ENCODE measurements at places on chromosomes 4 and X.

GRCh38 chrX:9829308-9830267, 43.4 kb downstream of the SHROOM2 start:
- DNase-seq, result no peak

GRCh38 chr4:2510351-2511259, 25.8 kb upstream of the FAM193A start:
- no peak for DNase-seq

DNA sequence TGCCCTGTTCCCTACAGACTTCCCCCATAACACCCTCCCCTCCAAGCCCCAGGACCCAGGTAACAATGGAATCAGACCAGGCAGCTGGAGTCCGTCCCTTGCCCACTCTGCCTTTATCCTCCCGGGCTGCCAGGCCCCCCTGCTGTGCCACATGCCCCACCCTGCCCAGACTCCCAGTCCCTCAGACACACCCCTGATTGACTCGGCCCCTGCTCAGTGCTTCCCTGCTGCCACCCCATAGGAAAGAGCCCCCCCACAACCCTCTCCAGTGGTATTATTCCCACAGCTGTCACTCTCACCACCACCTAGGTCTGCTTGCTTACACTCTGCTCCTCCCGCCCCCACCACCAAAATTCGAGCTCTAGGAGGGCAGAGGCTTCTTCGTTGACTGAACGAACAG, 4.7 kb upstream of the NAA10 start:
- DNase-seq, result no peak

DNA sequence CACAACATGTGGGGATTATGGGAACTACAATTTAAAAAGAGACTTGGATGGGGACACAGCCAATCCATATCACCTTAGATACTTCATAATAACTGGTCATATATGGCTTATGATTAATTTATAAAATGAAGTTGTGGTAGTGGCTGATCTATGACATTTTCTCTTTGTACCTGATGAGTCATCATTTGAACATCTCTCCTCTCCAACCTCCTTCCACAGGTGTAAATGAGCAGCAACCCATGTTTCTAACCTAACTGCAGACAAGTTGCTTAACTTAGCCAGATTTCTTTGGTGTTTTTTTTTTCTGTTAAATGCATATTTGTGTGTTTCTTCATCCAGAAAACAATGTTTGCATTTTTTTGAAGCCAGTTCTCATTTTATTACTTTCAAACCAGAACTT, 42.6 kb downstream of the SPANXA2 start:
- DNase-seq, result no peak

DNA sequence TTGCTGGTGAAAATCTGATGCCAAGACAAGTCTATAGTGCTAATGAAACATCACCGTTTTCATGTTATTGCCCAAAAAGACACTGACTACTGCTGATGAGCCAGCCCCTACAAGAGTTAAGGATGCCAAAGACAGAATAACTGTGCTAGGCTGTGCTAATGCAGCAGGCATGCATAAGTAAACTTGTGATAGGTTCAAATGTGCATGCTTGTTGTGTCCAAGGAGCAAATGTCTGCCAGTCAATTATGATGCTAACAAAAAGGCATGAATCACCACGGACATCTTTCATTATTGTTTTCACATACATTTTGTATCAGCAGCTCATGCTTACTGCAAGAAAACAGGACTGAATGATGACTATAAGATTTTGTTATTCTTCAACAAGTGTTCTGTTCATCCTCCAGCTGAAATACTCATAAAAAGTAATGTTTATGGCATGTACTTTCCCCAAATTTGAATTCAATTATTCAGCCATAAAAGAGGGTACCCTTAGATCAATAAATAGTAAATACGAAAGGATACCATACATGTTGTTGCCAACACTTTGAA, 306.9 kb upstream of the ARSJ start:
- DNase-seq, result no peak

- peak; percentile 76 for DNase-seq
These were observed at the start of gene PRPS1 for GRCh38 chrX:107627838-107628661. Gene PRPS1 (plus strand): TSS chrX:107628510. CDS start chrX:107628629, 119 bp downstream.

- no peak for DNase-seq
These were observed 246.7 kb downstream of the PALLD start for GRCh38 chr4:168743601-168744000.

DNA sequence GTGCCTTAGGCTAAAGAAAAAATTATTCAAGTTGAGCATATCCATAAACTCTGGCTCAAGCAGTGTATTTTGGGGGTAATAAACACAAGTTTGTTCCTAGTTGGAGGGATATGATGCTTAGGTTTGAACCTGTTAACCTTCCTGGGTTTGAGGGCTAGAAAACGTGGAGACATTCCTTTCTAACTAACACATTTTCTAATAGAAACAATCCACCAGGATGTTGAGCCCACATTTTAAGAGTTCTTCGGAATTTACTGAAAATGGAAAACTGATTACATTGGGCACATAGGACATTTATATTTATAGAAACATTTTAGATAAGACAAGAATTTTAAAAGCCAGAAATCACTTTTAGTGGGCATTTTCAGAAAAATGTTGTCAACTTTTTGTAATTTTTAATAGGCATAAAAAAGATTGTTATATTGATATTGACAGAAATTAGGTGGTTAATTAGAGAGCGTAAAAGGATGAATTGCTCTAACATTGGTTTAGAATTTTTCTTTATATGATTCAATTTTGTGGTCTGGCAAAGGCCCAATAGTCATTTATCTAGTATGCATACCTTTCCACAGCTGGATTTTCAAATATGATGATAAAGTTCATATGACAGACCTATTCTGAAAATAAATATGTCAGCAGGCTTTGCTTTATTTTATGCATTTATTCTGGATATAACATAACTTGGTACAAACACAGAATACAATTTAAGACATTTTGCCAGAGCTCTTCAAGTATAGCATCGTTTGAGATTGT, 49.2 kb downstream of the CEP44 start:
- no peak for DNase-seq

Data from stimulated activated CD4-positive, alpha-beta T cell treated with anti-CD3 and anti-CD28 coated beads, TNF-alpha, amount 100 ng/mL, for 4 hours (primary cell).